Renal cortex interstitium (tissue), 15 donors: ENCODE measurements at places on chromosomes 1 and 21. TPM values are rescaled to one million over a fixed set of nuclear protein-coding genes. Genes with fewer than 3 reads are reported as not detected.

GRCh38 chr1:42419126-42419821 lies 36.5 kb downstream of the ZMYND12 start:
- DNase-seq = no peak

DNA sequence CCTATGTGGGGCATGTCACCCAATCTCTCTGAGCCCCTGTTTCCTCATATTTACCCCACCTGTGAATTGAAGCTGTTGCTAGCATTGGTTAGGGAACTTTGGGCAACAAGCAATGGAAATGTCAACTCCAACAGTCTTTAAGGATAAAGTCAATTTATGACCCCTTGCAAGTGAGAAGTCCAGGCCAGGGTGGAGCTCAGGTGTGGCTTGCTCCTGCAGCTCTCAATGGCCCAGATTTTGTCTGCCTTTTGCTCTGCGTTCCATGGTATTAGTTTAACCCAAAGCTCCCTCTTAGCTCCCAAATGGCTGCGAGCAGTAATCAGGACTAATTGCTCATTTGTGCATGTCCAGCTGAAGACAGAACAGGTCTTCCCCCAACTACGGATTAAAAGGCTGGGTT lies 70.4 kb upstream of the ABCG1 start:
- DNase-seq = no peak

- peak; percentile 61 for DNase-seq
Measured at GRCh38 chr1:172533513-172534151, 682 bp downstream of the SUCO start.

GRCh38 chr1:26127235-26128163 lies 15.9 kb downstream of the PDIK1L start:
- no peak for DNase-seq

DNA sequence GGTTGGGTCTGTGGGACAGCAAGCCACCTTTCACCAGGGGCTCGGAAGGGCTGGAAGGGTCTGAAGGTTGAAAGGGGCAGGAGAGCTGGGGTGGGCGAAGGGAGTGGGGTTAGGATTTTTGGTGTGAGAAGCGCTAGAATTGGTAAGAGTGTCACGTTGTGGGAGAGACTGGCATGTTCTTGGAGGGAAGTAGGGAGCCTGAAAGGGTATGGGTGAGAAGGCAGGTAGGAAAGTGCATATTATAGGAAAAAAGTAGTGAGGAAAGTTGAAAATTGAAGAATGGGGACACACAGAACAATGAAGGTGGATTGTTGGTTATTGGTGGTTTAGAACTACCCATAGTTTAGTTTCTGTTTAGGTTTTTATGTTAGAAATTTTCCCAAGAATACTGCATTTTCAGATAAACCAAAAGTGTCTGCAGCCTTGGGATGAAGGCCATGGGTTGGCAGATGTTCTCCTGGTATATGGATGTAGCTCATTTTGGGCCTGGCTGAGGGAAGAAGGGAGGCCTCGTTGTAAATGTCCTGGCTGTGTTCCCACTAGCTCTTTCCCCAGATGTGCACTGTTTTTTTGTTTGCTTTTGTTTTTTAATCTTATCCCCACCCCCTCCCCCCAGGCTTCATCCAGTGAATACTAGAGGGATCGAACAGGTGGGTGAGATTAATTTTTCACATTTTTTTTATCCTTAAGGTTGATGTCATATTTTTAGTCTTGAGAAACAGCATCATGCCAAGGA lies 1.2 kb downstream of the LRRC42 start:
- DNase-seq = no peak

- no peak for DNase-seq
Measured at GRCh38 chr1:201614262-201615015, 75.5 kb downstream of the NAV1 start.

DNA sequence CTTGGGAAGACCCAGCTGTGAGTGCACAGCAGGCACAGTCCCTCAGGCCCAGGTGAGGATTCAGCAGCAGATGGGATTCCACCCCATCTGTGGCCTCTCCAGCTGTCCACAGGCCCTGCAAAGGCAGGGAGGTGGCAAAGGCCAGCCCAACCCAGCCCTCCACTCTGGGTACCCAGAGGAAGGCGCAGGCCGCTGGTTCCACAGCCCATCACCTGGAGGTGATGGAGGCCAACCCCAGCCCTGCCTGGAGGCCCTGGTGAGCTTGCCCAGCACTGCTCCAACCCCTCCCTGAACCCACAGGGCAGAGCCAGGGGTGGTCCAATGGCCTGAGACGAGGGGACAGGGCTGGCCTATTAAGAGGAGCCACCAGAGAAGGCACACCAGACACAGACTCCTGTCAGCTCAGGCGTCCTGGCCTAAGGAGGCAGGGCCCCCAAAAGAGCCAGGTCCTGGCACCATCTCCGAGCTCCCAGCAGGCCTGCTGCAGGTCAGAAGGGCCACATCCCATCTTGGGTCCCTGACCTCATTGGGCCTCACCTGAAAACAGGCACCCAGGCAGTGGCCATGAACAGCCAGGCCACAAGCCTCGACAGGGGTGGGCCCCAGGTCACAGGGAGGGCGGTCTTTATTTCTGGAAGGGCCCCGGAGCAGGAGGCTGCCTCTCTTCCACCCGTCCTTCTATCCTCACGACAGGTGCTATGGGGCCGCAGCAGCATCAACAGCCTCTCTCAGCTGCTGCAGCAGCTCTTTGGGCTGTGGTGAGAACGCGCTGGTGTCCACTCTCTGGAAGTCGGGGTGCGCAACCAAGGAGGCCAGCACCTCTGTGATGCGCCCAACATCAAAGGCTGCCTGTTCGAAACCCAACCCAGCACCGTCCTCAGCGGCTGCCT lies 3.2 kb downstream of the JMJD4 start:
- DNase-seq = no peak

- DNase-seq = no peak
Measured at GRCh38 chr1:41882068-41882477, 36.6 kb downstream of the HIVEP3 start.

DNA sequence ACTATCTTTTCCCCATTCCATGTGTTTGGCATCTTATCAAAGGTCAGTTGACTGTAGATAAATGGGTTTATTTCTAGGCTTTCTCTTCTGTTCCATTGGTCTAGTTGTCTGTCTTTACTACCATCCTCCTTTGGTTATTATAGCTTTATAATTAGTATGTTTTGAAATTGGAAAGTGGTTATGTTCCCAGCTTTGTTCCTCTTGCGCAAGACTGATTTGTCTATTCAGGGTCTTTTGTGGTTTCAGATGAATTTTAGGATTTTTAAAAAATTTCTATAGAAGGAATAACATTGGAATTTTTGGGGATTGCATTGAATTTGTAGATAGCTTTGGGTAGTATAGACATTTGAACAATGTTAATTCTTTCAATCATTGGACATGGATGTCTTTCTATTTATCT lies 77.0 kb upstream of the NBPF4 start:
- DNase-seq = no peak

- no peak for DNase-seq
Measured at GRCh38 chr1:38486085-38486484, 373.5 kb downstream of the RRAGC start.

DNA sequence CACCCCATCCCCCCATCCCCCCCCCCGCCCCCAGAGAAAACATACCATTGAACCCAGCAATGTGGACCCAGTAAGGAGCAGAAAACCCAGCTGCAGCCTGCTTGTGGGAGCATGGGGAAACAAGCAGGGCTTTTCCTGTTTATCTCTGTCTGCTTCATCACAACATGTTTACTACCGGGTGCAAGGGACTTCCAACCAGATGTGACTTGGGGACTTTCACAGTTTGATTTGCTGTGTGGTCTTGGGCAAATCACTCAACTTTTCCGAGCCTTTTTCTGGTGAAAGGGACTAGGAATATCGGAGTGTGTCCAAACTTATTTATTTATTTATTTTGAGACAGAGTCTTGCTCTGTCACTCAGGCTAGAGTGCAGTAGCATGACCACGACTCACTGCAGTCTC lies 3.2 kb downstream of the TMCC2 start:
- DNase-seq = no peak

- DNase-seq = no peak
Measured at GRCh38 chr1:246599315-246599714, 33.1 kb downstream of the CNST start.

- no peak for DNase-seq
Measured at GRCh38 chr1:67214420-67215174, 48.3 kb downstream of the IL23R start.

DNA sequence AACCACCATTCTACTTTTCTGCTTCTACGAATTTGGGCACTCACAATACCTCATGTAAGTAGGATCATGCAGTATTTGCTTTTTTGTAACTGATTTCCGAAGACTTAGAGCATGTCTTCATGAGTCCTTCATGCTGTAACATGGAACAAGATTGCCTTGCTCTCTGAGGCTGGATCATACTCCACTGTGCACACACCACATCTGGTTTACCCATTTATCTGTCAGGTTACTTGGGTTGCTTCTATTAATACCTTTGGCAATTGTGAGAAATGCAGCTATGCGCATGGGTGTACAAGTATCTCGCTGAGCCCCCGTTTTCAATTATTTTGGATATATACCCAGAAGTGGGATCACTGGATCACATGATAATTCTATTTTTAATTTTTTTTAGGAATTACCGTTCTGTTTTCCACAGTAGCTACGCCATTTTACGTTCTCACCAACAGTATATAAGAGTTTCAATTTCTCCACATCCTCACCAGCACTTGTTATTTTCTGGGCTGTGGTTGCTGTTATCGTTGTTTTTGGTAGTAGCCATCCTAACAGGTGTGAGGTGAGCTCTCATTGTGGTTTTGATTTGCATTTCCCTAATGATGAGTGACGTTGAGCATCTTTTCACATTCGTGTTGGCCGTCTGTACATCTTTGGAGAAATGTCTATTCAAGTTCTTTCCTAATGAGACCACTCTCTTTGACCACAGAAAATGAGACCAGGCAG lies 10.7 kb upstream of the SLC2A5 start:
- no peak for DNase-seq

- DNase-seq = peak; percentile 77
Measured at GRCh38 chr1:206106328-206107167, 10.6 kb downstream of the AVPR1B start.

- no peak for DNase-seq
Measured at GRCh38 chr1:10374442-10374860, 24.4 kb upstream of the PGD start.

DNA sequence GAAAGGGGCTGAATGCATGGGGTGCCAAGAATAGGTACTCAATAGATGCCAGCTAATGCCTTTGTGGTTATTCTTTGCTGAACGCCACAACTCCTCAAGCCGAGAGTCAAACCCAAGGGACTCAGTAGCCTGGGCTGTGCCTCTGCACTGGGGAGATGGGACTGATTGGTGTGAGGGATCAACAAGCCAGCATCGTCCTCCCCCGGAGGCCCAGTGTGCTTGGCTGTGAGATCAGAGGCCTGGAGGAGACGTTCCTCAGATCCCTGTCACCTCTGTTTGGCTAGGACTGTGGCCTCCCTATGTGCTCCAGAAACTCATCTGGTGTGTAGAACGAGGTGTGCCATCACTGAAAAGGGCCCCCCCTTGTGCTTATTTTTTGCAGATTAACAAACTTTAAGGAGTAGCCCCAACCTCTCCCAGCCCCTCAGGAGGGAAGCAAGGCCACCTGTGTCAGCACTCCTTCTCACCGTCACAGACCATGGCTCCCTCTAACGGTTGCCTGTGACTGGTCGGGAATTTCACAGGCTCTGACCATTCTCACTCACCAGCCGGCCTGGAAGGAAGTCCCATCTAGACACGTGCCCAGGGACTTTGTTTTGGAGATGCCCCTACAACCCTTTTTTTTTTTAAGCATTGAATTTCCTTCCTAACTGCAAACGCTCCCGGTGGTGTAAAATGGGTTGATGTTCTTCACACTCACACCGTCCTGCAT lies 194.0 kb upstream of the VAMP3 start:
- no peak for DNase-seq

- no peak for DNase-seq
Measured at GRCh38 chr1:224860488-224861338, 68.8 kb upstream of the DNAH14 start.

DNA sequence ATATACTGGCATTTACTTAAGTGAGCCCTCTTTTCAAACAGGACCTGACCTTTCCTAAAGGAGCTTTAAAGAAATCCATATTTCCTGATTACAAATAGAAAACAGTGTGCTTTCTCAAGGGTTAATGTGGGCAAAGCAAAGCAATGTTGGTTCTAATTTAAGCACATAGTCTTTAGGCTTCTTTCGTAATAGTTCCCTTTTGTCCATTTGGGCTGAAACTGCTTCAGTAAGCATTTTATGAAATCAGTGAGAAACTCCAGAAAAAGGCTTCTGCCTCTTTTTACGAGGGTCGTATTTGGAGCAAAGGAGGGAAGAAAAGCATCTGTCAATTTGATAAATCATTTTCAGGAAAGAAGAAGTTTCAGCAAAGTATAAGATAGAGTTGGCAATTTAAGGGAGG lies 331.2 kb downstream of the KIF26B start:
- no peak for DNase-seq

DNA sequence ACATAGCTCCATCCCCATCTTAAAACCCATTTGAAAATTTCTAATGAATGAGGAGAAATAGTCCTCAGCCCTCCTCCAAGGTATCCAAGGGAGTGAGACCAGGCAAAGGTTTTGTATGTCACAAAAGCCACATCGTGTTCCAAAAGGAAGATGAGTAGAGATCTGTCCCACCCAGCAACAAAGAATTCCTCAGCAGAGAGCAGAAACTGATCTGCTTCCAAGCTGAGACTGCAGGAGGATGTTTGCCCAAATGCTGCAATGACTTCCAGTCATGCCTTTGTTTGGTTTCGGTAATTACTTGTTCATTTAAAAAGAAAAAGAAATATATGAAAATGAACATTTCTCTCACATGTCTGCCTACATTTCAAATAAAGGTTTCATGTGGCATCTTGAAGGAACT lies 186.9 kb downstream of the SETD4 start:
- DNase-seq = no peak

- DNase-seq = no peak
Measured at GRCh38 chr1:216416488-216416887, 6.8 kb downstream of the USH2A start.

DNA sequence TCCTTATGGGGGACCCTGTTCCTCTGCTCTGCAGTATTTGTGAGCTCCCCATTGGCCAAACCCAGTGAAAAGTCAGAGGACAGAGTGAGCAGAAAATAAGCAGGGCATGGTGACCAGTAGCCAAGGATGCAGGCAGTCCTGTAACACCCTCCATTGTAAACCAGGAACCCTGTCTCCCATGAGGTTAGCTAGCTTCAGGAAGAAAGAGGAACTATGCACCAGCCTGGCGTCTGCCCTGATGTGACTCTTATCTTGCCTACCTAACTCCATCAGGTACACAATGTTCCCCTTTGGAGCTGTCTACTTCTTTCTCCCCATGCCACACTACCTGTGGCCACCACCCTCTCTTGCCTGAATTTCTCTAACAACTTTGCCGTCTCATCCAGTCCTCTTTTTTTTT lies 119.2 kb downstream of the LRIG2 start:
- no peak for DNase-seq

MRAP gene
- polyA plus RNA-seq = not detected

CNTN2 gene
- polyA plus RNA-seq = 0.59 TPM
